ENCODE measurements at places on chromosomes 7 and 10.

DNA sequence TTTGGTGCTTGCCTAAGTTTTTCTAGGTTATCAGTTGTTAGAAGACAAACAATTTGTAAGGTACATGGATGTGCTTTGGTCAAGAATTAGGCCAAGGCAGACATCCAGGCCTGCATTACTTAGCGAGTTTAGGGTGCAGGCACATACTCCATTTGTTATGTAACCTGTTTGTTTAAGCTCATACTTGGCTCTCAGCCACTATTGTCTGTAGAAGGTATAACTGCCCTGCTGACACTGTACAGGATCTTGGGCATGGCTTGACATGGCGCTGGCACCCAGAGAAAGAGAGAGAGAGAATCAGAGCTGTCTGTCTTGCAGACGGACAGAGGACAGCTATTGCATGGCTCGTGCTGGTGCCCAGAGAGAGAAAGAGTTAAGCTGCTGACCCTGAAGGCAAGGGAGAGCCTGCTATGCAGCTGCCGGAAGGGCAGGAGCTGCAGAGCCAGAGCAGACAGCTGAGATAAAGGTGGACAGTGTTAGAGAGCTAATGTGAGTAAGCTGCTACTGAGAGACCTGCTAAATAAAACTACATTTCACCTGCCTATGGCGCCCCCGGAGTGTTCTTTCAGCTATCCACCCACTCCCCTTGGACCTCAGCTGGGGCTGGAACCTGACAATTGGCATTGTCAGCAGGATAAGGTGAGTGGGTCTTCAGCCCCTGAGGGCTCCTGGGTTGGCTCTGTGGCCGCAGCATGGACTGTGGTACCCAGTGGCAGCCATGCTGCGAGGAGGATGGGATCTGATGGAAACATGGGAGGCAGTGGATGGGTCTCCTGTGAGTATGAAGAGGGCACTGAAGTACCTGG, 120.9 kb upstream of the TMEM106B start:
- no peak for DNase-seq

GRCh38 chr7:158274996-158275395, 312.6 kb downstream of the PTPRN2 start:
- no peak for DNase-seq

- no peak for DNase-seq
Measured at GRCh38 chr7:1288390-1288995, 55.8 kb downstream of the UNCX start.

DNA sequence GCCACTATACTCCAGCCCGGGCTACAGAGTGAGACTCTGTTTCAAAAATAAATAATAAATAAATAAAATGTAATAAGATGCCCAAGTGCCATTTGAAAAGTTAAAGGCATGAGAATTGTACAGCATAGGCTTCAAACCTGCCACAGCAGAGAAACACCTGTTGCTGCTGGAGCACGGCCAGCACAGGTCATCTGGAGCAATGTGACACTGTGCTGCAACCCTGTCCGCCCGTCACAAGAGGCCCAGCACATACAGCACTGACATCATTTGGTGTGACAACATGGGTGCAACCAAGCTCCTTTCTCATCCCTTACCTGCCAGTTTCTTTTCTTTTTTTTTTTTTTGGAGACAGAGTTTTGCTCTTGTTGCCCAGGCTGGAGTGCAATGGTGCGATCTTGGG, 1.3 kb downstream of the RFC2 start:
- DNase-seq, result peak; percentile 23

- peak; percentile 85 for DNase-seq
Measured at GRCh38 chr10:17216217-17216900, 11.7 kb upstream of the VIM start.

Measured in HL-60 (cell line).